ENCODE measurements at places on chromosomes 6 and 20.
A peak's percentile ranks its signal among the peaks of the same experiment; 100 is the strongest.

- DNase-seq: no peak
Measured at GRCh38 chr20:14853079-14853478, 515.7 kb upstream of the FLRT3 start.

- DNase-seq: no peak
Measured at GRCh38 chr6:7919871-7920270, 9.3 kb upstream of the TXNDC5 start.

DNA sequence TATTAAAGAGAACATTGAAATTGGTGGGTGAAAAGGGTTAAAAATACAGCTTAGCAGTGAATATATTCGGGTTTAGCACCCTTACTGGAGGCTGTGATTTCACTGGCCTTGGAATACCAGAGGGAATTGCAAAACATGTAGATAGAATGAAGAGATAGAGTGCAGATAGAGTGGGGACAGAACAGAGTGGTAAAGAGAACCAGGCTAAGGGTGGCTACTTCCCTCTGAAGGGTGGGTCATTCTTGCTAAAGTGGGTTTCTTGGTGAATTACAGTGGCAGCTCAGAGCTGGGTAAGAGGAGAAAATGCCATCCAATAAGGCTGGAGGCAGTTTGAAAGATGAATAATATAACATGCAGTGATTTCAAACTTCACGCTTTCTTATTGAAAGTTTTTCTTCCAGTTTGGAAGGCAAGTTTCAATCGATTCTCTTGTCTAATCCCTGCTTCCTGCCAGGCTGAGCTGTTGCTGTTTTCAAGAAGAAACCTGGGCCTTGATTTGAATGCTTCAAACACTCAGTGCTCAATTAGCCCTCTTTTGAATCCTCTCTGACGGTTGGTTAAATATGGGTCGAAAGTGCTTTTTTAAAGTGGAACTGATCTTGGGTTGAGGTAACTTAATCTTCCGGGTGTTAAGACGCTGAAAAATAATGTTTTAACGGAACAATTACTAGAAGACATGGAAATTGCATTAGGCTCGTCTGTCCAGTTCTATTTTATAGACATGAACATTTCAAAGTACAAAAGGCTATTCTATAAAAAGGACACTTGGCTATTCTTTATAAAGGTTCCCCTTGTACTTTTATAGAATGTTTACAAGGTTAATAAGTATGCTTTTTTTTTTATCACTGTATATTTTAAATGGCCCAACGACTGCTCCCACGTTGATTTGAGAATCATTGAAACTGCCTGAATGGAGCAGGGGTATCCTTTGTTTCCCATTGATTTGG is 203.3 kb downstream of the BCAS1 start:
- DNase-seq: no peak

GRCh38 chr6:67292169-67292568 is 1342.9 kb upstream of the ADGRB3 start:
- no peak for DNase-seq

DNA sequence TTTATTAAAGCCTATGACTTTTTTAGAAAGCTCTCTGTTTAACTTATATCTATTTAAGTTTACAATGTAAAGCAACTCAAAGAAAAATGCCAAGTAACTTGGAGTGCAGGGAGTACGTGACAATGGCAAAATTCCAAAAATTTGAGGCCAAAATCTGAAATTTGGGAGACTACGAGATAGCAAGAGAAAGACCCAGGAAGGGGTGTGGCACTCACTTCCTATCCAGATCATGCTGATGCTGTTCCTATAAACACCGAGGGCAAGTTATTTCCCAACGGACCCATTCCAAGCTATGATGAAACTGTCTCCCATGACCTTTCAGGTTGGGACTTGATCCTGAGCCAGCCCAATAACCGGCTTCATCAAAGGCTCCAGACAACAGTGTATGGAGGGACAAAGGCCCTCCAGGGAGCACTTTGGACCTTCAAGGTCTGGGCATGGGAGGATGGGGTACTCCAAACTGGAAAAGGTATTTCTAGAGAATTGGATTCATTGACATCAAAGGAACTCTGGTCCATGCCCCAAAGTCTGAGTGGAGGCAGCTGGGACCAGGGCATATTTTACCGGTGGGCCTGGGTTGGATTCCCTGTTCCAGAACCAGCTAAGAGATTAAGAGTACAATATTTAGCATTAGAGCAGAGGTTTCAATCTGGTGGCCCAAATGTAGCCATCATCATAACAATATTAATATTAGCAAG is 15.7 kb upstream of the SLC13A3 start:
- no peak for DNase-seq

DNA sequence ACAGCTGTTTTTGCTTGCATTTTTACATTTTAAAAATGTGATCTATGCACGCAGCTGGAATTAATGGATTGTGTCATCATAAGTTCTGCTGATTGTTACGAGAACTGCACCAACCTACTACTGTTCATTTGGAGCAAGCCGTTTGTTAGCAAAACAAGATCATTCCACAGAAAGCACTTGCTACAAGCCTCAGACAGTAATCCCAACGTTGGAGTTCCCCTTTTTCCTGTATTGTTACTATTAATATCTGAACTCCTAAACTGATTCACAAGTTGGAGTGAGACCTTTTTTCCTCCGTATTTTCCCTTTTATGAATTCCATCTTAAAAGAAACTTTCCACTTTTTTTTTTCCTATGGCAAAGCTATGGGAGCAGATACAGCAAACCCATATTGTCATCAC is 3.5 kb downstream of the TENT5A start:
- no peak for DNase-seq

GRCh38 chr6:40378071-40378724 is 209.0 kb downstream of the LRFN2 start:
- DNase-seq: peak; percentile 15

DNA sequence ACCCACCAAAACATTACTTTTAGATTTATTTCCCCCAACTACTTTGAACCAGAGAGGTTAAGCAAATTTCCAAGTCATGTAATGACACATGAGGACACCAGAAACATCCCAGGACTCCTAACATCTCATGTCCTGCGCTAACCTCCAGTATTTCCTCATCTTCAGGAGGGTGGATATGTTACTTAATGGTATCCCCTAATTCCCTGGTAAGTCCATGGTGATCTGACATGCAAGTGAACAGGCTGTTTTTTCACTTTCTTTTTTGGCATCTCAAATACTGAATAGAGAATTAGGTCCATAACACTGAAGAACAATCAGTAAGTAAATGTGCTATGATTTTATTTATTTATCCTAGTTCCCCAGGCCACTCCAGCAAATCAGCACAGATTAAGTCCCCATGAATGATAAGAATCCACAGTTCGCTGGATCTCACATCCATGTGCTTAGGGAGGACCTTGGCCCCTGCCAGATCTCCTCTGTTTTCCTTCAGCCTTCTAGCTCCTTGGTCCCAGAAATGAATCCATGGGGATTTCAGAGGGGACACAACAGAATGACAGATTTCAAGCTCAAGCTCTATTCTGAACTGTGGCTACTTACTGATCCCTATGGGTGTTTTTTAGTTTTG is 334.6 kb downstream of the CDC5L start:
- no peak for DNase-seq

- DNase-seq: no peak
Measured at GRCh38 chr20:48843057-48843806, 15.4 kb upstream of the PREX1 start.

DNA sequence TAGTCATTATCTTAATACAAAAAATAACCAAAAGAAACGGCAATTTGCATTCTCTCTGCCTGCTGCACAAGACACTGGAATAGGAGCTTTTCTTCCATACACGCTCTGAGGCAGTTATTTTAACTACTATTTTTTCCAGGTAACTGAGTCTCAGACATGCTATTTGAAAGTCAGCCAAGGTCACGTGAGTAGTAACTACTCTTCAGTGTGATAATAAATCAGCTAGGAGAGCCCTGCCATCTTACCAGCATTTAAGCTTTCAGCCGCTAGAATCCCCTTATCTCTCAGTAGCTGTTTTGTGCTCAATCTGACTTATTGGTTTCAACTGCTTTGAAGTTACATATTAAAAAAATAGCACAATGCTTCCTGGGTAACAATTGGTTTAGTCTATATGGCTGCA is 84.5 kb downstream of the NRN1 start:
- no peak for DNase-seq

DNA sequence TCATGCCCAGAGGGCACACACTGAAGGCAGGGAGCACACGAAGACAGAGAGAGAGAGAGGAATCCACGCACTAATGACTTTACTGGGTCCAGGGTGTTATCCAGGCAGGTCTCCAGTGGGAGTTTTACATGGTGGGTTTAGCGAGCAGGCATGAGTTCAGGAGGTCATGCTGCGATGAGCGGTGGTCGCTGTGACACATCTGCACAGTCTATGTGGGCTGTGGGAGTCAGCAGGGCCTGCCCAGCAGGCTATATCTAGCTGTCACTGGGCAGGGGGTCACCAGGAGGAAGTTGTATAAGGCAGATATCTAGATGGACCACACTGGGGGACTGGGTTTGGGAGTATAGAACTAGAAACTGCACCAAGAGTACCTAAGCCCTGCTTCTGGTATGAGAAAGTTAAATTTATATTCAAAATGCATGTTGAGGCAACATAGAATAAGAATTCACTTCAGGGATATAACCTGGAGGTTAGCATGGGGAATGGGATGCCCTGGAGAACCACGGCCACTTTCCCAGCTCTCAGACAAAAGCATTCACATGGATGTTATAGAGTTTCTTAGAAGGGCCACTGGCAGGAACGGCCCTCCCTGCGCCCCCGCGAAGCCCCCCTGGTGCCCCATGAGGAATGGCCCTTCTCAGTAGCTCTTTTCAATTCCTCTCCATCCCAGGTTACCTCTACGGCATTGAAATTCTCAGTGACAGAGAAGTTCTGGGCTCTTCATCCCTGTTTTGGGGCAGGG is 113.9 kb downstream of the RNF144B start:
- DNase-seq: no peak

DNA sequence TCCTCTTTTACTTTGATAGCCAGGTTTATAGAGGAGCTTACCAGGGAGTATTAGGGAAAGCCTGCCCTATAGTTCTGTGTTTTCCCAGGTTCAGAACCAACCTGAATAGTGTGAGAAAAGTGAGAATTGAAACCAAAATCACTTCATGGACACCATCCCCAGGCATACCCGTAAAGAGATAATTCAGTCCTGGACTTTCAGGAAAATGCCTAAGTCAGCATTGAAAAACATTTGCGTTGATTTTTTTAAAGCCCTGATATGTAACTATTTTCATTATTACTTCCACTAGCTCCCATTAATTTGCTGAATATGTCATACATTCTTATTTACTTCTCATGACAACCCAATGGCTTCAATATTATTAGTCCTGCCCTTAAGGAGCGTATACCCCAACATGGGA is 77.4 kb upstream of the TCF21 start:
- DNase-seq: no peak

GRCh38 chr6:123655521-123656306 is 19.0 kb upstream of the TRDN start:
- no peak for DNase-seq

DNA sequence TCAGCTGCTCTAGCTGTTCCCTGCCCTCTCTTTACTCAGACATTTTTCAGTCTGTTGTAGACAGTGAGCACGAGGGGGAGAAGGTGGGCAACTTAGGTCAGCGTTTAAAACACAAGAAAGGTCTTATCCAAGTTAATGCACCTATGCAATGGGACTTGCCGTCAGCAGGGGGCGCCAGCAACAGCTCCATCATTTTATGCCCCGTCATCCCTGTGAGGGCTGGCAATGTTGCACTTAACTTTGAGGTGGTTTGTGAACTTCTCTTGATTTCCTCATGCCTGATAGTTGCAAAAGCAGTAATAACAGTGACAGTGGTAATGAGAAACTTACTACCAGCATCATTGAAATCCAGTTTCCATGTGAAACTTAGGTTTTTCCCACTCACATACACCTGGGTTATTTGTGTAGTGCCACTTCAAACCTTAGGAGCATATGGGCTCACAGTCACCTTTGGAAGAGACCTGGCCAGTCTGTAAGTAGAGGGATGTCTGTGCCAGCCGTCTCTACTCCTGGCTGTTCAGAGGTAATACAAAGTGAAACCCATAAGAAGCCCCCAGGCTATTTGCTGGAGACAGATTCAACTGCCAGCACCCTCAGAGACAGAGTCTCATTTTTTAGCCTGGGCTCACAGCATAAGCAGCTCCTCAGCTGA is 44.9 kb upstream of the ID1 start:
- peak; percentile 85 for DNase-seq

DNA sequence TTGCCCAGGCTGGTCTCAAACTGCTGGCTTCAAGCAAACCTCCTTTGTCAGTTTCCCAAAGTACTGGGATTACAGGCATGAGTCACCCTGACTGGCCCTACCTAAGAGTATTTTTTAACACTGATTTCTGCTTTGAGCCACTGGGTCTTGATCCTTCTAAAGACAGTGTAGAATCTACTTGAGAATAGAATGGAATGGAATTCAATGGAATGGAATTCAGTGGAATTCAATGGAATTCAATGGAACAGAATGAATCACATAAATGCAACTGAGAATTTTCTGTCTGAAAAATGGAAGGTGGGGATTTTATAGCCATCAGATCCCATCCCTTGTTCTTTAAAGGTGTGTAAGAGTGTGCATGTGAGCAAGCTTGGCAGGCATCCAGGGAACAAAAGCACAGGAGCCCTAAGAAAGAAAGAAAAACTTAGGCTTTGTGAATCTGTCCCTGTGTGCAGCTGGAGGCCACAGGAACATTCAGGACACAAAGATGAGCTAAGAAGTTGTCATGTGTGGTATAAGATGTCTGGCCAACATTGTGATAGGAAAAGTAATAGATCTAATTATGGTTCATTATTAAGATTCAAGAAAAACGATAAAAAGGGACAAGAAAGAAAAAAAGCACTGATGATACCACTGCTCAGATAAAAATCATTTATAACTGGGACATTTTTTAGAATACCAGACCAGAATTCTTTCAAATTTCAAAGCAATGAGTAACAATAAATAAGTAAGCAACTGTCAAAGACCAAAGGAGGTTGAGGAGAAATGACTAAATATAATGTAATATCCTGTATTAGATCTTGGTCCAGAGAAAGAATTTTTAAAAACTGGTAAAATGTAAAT is 681.0 kb upstream of the GJE1 start:
- no peak for DNase-seq
